ENCODE measurements at places on chromosomes 11 and 22.

GRCh38 chr11:85756401-85757200 is 54.3 kb downstream of the SYTL2 start:
- peak; percentile 49 for DNase-seq

GRCh38 chr11:62592146-62592815 is 958 bp upstream of the TUT1 start:
- no peak for DNase-seq

- no peak for DNase-seq
Observed at GRCh38 chr22:35337932-35338331, 38.2 kb downstream of the TOM1 start.

DNA sequence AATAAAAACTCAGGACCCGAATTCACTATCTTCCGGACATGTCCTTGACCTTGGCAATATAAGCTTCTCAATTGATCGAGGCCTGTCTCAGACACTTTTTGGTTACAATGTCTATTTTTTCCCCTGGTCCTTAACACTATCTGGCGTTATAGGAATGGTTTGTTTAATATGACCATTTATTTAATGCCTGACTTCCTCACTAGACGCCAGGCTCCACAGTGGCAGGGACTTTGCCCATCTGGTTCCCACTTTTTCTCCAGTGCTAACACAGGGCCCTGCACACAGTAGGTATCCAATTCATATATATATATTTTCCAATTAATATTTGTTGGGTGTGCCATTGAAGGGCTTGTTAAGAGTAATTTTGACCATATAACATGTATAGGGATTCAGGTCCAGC is 7.9 kb upstream of the CBX6 start:
- no peak for DNase-seq

- DNase-seq: no peak
Observed at GRCh38 chr22:47586038-47586437, 823.6 kb downstream of the TBC1D22A start.

GRCh38 chr11:26035696-26036095 is 296.2 kb upstream of the ANO3 start:
- DNase-seq: no peak

Measured in CD4-positive, alpha-beta T cell (primary cell).